GM18507 (cell line): ENCODE measurements at places on chromosomes 12 and 14.
A peak's percentile ranks its signal among the peaks of the same experiment; 100 is the strongest.

GRCh38 chr14:56199982-56200577, 81.9 kb downstream of the PELI2 start:
- no peak for DNase-seq

GRCh38 chr12:22042976-22043669, 2.9 kb upstream of the CMAS start:
- DNase-seq = no peak

DNA sequence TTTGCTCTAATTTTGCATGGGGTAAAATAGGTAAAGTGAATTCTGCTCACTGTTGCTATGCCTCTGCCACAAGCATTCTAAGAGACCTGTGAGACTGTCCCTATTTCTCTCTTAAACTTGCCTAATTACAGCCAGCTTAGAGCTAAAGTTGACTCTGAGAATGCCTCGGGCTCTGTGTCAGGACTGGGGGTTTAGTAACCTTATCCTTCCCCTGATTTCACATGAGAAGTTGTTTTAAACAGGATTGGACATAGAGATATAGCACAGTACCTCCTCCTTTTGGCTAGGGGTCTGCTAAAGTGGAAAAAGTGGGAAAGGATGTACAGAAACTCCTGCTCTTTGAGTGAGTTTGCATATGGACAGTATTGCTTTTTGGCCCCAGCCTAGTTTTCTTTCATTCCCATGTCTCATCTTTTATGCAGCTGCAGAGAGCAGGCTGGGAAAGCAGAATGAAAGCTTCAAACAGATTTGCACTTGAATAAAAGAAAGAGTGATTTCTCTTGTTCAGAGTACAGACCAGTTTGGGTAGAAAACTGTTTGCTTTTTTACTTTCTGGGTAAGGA, 122.0 kb downstream of the RAD51B start:
- DNase-seq = no peak

- DNase-seq = no peak
Observed at GRCh38 chr12:63047146-63047545, 103.9 kb downstream of the AVPR1A start.

GRCh38 chr14:61652526-61653262, 42.6 kb upstream of the HIF1A start:
- DNase-seq = no peak

DNA sequence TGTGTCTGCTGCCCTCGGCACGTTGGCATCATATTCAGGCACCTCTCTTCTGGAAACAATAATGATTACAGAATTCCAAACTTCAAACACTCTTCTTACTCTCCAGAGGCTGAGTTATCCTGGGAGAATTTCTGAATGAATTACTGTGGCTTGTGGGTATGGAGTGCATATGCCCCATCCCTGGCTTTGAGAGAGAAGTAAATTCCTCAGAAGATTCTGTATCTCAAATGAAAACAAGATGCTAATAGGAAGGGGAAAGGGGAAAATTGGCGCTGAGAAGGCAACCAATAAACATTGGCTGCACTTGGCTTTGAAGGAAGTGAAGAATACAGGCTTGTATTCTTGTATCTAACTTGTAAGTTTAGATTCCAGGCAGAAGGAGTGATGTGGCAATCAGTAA, 132.0 kb upstream of the NOVA1 start:
- no peak for DNase-seq

DNA sequence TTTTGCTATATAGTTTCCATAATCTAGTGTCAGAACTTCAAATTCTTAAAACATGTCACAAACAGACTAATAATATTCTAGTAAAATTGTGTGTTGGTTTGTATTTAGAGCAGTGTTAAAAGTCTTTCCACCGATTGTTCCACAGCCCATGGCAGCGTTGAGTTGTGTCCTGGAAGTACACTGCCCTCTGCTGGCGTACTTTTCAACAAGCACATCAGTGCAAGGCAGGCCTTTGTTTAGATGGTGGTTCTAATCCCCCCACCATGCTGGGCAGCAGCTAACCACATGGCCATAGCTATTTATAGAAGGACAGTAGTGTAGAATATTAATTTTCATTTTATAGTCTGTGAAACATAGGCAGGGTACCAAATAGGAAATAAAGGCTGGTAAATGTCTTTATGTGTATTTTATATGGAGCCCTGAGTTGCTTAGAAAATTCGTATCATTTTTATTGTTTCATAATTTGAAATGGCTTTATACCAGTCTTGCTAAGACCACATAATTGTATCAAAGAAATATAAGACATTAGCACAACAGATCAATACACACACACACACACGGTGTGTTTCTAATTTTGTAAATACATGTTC, 235.4 kb downstream of the SEC23A start:
- DNase-seq = peak; percentile 7

- no peak for DNase-seq
Observed at GRCh38 chr12:109461846-109462756, 15.0 kb downstream of the KCTD10 start.

GRCh38 chr14:85471744-85472143, 58.2 kb upstream of the FLRT2 start:
- DNase-seq = no peak

DNA sequence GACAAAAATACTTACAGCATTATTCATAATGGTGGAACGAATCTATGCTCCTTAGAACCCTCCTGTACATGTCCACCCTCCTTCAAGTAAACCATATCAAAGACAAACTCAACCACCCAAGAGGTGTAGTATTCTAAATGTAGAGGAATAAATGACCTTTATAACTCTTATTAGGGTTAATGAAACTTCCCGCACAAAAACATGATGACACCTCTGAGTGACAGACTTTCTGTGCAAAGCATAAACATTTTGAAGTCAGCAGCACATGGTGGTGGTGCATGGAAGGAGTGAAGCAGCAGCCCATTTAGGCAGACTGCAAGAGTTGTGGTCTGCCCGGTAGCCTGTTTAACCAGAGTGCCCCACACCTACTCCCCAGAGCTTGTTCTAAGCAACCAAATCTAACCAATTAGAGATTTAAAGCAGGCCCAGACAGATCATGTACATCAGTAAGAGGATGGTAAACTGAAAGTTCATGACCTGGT, 615 bp upstream of the ASB8 start:
- no peak for DNase-seq

DNA sequence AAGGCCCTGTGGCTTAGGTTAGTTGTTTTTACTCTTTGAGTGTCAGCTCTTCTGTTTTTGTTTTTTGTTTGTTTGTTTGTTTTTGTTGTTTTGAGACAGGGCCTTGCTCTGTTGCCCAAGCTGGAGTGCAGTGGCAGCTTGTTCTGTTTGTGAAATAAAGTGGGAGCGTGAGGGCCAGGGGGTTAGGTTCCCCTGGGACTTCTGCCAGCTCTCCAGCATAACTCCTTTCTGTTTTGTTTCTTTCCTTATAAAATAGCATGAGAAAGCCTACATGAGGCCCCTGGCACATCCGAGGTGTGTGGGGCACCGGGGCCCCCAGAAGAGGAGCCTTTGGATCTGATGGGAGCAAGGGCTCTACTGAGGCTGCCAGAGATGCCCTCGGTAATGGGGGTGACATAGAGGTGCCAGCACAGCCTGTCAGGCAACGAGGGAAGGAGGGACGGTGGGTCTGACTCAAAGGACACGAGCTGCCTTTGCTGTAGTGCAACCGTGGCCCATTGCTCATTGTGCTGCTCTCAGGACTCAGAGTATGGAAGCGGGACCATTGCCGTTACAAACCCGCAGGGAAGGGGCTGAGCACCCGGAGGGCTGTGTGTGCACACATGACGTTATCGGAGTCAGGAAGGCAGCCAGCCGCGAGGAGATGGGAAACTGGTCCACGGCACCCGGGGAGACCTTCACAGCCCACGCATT, 9.1 kb upstream of the SERPINA11 start:
- DNase-seq = no peak
